ENCODE measurements at places on chromosomes 6 and 20.

- no peak for DNase-seq
Observed at GRCh38 chr6:107122748-107123147, 7.4 kb upstream of the BEND3 start.

DNA sequence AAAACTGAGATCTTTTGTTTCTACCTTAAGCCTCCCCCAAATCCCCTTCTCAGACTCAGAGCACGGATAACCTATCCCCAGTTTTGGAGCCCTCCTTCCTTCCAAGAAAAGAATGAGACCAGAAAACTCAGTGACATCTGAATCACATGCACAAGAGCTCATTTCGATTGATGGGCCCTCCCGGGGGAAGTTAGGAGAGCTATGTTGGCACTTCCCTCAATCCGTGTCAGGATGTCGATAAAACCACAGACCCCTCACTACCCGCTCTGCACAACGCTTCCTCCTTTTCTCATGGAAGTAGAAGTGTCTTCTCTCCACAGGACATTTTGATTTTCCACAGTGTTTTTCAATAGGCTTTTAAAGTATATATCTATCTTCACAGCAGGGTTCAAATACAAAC is 332.4 kb downstream of the HACE1 start:
- DNase-seq: no peak

- no peak for DNase-seq
Observed at GRCh38 chr6:166202321-166202733, 34.7 kb upstream of the TBXT start.

GRCh38 chr6:130274007-130274406 is 51.3 kb upstream of the SAMD3 start:
- no peak for DNase-seq

DNA sequence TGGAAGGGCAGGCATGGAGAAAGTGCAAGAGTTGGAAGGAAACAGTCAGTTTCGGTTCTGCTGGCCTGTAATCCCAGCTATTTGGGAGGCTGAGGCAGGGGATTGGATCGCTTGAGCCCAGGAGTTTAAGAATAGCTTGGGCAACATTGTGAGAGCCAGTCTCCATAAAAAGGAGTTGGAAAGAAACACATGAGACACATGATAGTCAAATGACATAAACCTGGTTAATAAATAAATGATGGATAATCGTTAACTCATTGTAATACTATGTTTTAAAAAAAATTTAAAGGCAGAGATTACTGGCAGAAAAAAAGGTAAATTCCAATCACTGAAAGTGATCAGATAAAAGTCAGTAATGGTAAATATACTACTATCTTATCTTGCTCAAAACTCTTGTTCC is 37.2 kb upstream of the PHACTR1 start:
- DNase-seq: no peak

DNA sequence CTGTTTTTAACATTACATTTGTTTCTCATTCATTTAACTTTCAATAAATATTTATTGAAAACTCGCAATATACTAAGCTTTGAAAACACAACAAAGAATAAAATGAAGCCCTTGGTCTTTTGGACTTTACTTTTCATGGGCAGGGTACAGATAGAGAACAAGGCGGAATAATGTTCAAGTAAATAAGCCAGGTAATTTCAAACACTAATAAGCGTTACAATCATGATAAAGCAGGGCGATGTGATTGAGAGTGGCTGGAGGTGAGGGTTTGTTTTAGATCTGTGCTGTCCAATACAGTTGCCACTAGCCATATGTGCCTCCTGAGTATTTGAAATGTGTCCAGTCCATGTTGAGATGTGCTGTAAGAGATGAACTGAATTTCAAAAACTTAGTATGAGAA is 307.1 kb downstream of the ALDH8A1 start:
- no peak for DNase-seq
